ENCODE measurements at places on chromosomes 1 and 21. TPM values are rescaled to one million over a fixed set of nuclear protein-coding genes. Genes with fewer than 3 reads are reported as not detected.
A peak's percentile ranks its signal among the peaks of the same experiment; 100 is the strongest.

- DNase-seq: no peak
Observed at GRCh38 chr1:113405573-113405972, 15.3 kb downstream of the MAGI3 start.

DNA sequence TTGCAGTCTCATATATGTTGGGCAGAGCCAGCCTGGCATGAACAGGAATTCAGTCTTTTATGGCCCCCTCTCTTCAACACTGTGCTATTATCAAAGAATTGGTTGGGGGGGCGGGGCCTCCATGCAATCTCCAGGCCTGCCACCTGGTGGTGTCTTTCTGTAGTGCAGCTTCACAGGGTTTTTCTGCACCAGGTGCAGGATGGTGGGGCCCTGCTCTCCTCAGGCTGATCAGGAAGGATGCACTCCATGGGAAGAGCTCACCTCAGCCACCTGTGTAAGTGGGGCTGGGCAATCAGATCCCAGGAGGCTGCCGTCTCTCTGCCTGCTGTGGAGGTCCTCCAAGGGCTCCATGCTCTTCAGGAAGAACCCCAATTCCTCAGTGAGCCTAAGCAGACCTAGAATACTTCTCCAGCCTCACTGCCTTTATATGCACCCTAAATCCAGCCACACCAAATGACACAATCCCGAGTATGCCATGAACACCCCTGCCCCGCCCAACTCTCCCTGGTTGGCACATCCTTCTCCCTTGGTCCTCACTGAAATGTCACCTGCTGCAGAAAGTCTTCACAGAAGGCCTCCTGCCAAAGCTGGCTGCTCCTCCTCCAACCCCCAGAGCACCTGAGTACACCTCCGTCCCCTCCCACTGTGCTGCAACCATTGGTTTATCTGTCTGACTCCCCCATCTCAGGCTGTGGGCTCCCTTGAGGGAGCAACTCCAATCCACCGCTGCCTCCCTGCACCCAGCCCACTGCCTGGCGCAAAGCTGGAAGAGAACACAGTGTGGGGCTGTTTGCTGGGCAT is 16.5 kb downstream of the STK40 start:
- peak; percentile 83 for DNase-seq

GRCh38 chr1:156494309-156494895 is 6.2 kb downstream of the MEF2D start:
- DNase-seq: peak; percentile 10

GRCh38 chr1:156914440-156914856 is 6.0 kb upstream of the LRRC71 start:
- DNase-seq: no peak

DNA sequence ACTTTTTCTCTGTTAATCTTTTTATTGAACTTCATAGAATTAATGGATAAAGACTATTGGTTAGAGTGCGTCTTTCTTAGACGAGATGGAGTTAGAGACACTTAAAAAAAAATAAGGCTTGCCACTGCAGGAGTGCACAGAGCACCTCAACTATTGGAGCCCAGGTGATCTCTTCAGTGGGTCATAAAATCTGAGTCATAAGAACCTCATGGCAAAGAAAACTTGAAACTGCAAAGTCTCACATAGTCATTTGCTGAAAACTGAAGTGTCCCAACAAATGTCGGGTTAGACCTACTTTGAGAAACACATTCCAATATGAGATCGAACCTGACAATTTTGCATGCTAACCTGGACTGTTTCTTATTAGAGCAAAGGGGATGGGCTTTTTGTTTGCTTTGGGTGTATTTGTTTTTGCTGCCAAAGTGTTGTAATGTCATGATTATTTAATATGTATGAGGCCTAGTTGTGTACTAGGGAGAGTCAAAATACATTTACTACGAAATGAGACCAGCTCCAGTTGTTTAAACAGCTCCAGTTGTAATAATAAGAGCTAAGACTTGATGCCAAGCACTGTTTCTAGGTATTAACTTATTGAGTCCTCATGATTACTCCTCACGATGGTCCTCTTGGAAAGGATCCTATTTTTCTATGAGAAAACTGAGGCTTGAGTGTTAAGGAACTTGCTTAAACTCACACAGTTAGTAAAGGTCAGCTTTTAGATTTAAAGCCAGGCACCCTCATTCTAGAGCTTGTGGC is 65.1 kb downstream of the DDR2 start:
- no peak for DNase-seq

GRCh38 chr1:151655371-151655770 is 43.5 kb downstream of the SNX27 start:
- DNase-seq: no peak

DNA sequence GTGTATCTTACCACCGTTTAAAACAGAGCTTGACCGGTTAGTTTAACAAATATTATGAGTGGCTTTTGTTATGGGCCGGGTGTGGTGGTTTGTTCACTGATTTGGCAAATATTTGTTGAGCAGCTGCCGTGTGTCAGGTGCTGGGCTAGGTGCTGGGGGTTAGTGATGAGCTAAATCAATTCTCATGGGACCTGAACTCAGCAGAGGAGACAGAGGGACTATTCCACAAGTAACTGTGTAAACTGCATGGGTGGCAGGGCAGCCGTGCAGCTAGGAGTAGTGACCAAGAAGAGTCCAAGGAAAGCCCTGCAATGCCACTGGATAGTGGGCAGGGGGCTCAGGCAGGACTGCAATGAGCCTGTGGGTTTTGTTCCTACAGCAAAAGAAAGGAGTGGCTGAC is 11.2 kb upstream of the C2CD2 start:
- DNase-seq: peak; percentile 64

- no peak for DNase-seq
Observed at GRCh38 chr21:32525282-32525681, 60.0 kb downstream of the TCP10L start.

DNA sequence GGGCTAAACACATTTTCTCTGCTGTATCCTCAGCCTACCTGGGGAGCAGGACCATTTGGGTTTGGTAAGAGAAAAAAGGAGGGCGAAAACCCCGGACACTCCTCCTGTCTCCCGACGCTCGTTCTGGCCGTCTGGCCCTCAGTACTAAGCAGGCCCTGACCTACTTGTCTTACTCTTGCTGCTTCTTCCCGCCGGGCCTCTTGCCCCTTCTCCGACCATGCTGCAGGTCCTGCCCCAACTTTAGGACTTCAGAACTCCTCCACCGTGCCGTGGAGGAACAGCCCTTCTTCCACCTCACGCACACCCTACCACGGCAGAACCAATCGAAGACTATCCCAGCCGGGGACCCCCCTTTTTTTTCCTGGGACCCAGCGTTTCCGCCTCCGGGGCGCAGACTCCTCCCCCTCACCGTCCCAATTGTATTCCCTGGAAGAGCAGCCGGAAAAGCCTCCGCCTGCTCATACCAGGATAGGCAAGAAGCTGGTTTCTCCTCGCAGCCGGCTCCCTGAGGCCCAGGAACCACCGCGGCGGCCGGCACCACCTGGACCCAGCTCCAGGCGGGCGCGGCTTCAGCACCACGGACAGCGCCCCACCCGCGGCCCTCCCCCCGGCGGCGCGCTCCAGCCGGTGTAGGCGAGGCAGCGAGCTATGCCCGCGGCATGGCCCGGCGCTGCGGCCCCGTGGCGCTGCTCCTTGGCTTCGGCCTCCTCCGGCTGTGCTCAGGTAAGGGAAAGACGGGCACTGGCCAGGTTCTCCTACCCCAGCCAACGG is at the start of gene CHRNB2:
TSS of gene CHRNB2 (plus strand) at position 393 of the 771 bp plus-strand sequence. CDS start at position 660, 267 bp downstream.
- DNase-seq: peak; percentile 38

DNA sequence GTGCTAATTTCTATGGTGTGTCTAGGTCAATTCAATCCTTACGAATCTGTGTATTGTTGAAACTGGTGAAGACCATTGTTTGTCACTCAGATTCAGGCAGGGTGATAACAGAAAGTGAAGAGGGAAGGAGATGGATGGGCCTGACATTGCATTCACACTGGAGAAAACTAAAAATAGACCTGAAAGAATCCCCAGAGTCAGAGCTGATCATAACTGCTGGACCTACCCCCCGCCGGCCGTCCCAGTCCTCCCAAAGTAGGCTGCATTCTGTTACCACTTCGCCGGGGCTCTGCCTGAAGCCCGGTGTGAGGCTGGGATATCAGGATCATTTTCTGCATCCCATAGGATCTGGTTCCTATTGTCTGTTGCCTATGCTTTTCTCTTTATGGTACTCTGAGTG is 121.1 kb downstream of the NUF2 start:
- DNase-seq: no peak

DNA sequence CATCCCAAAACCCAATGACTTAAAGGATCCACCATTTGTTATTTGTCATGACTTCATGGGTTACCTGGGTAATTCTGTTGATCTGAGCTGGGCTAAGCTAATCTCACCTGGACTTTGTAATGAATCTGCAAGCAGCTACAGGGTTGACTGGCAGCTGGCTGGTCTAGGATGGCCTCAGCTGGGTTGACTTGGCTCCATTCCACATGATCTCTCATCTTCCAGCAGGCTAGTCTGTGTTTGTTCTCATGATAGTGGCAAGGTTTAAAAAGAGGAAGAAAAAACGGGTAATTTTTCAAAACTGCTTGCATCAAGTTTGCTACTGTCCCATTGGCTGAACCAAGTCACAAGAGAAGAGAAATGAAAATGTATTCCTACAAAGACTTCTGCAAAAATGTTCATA is 24.8 kb upstream of the ZMYM4 start:
- no peak for DNase-seq

DNA sequence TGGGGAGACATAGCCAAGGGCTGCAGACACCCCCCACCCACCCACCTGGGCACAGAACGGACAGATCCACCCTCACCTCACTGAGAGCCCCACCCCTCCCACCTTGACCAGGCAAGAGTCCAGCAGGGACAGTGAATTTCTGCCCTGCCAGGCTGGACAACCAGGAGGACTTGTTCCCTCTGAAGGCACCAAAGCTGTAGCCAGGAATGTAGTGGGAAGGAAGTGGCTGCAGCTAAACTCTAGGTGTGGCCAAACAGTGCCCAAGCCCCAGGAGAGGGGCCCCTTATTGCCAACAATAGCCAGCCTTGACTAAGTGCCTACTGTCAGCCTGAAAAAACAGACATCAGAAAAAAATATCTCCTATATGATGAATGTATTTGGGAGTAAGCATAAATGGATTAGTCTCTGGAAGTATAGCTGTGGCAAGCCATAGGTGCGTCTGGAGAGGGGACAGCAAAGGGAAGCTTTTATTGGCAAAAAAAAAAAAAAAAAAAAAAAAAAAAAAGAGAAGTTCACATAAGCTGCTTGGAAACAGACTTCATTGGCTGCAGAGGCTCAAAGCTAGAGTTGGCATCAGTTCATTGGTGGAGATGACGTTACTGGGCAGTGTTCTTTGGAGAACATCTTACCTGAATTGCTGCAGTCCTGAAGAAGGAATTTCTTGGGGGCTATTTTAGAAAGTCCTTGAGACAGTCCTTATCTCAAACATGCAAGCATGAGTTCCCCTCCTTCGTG is 64.1 kb upstream of the TMEM51 start:
- peak; percentile 34 for DNase-seq

DNA sequence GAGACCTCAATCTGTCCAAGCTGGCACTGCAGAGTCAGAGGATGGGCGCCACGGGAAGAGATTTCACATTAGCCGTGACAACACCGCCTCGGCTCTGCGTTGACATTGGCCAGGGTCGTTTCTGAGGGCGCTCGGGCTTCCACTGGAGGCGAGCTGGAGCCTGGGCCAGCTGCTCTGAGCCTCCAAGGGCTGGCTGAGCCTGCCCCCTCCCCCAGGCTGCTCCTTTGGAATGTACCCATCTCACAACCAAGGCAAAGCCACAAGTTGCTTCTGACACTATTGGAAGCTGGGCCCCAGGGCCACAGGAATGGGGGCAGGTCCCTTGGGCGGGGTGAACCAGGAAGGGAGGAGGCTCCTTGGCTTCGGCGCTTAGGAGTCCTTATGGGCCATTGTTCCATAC is 12.7 kb downstream of the GPR3 start:
- no peak for DNase-seq

GRCh38 chr1:185860859-185861258 is 126.7 kb downstream of the HMCN1 start:
- no peak for DNase-seq

- no peak for DNase-seq
Observed at GRCh38 chr1:119453021-119453420, 38.1 kb downstream of the HSD3B2 start.

GRCh38 chr1:164628772-164629171 is 69.8 kb downstream of the PBX1 start:
- no peak for DNase-seq

DNA sequence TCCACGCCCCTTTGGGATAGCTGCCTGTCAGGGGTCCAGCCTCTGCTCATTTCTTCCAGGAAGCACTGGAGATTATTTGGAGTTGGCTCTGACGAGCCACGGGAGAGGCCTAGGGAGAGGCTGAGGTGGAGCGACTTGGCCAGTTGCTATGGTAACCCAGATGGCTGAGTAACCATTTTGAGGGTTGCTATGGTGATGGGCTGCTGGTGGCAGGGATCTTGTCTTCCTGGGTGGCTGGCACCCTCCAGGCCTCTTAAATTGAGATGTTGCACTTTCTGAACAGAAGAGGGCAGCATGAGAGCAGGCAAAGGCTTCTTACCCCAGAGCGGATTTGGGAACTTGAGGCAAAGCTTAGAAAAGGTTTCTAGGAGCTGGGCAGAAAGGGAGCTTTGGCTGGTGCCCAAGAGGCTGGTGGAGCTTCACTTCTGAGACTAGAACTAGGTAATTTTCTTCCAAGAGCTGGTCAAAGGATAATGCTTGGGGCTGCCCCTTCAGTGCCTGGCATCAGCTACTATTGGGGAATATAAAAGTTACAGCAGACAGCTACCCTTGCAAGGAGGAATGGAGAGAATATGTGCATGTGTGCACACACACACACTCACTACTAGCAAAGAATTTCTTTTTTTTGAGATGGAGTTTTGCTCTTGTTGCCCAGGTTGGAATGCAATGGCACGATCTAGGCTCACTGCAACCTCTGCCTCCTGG is 72.5 kb downstream of the NDUFS5 start:
- DNase-seq: peak; percentile 81

DNA sequence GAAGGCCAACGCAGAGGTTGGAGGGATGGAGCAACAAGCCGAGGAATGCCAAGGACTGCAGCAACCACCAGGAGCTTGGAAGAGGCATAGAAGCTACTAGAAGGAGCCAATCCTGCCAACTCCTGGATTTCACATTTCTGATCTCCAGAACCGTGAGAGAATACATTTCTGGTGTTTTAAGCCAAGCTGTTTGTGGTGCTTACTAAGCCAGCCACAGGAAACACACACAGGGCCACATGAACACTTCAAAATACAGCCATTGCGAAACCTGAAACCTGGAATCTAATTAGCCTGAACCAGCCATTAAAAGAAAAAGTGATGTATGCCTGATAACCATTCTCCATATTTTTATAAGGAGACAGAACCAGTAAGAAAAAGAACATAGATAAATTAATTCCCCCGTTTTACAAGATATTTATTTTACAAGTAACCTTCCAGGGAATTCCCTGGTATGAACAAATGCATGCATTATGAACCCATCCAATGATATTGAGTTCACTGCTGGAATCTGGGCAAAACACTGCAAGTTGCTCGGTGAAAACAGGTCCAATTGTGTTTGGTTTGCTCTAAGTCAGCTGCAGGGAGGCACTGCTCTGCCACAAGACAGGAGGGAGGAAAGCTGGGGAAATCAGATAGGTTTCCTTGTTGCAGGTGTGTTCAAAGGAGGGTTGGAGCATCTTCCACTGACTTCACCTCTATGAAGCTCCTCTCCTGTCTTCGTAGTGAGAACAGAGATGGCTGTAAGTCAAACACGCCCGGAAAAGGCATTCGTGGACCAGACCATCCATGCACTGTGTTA is 70.2 kb downstream of the ETS2 start:
- DNase-seq: no peak

- no peak for DNase-seq
Observed at GRCh38 chr1:223886516-223886921, 40.8 kb upstream of the TP53BP2 start.

SLC45A1 gene
- not detected for total RNA-seq

SYTL1 gene
- 81.7 TPM for total RNA-seq

SIM2 gene
- not detected for total RNA-seq

FHAD1 gene
- total RNA-seq: not detected

AMPD1 gene
- not detected for total RNA-seq

CGN gene
- 5.5 TPM for total RNA-seq

CD58 gene
- 1.8 TPM for total RNA-seq

OXCT2 gene
- total RNA-seq: 0.17 TPM
